ENCODE measurements at places on chromosomes 4 and X.

- DNase-seq = no peak
Measured at GRCh38 chrX:2423282-2423681, 77.5 kb downstream of the DHRSX start.

- no peak for DNase-seq
Measured at GRCh38 chrX:109848461-109849050, 115.5 kb upstream of the ACSL4 start.

GRCh38 chrX:34631479-34632220, 25.4 kb downstream of the TMEM47 start:
- DNase-seq = no peak

GRCh38 chrX:27251369-27251768, 211.8 kb downstream of the PPP4R3C start:
- DNase-seq = no peak

GRCh38 chr4:8175686-8176085, 17.1 kb upstream of the ABLIM2 start:
- DNase-seq = no peak

- no peak for DNase-seq
Measured at GRCh38 chrX:50952406-50952805, 41.9 kb downstream of the BMP15 start.

DNA sequence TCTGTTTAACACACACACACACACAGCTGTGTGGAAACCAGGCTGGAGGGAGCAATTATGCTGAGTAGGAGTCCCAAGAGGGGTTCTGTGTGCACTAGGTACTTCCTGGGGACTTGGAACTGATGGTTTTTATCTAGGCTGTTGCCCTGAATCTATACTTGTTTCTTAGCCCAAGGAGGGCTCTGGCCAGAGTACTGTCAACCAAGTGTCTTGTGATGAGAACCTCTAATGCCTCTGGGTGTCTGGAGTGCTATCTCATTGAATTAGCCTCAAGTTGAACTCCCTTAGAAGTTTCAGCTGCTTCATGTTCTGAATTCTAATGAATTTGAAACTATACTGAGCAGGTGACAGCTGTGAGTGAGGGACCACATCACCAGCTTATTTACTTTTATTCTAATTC, 16.6 kb downstream of the ARHGAP24 start:
- DNase-seq = no peak

DNA sequence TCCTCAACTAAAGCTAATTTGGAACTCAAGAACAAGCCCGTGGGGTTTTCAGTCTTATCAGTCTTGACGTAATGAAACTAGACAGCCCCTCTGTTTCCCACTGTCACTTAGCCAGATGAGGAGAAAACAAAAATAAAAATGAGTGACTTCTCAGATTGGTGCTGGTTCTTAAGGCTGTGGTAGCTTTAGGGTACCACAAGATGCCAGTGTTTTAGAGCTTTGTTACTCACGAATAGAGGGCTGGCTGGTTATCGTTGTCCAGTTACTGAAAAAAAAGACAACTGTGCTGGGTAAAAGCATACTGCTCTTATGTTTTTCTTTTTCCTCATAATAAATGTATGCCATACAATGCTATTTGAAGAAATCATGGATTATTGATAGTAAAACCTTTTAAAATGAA, 796.7 kb downstream of the RAPGEF2 start:
- DNase-seq = no peak

- no peak for DNase-seq
Measured at GRCh38 chrX:470686-471085, 84.0 kb upstream of the PPP2R3B start.

DNA sequence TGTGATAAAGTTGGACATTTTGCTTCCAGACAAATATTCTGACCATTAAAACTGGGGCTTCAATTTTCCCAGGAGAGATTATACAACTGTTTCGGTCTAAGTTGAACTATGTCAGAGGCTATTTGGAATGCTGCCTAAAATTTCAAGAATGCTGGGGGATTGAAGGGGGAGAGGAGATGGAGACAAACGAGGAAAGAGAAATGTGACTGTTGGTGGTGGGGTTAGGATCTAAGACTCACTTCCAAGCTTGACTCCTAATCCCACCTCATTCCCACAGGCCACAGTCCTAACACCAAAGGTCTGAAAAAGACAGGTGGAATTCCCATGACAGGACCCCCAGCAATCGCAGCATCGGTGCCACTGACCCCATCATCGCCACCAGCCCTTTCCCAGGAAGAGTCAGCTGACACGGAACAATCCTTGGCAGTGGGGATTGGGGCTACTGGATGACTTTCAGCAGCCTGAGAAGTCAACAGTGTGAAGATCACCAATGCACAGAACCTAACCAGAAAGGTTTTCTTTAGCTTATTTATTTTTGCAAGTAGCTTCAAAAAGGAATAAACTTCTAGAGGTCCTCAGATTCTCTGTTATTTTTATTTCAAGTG, 74.0 kb upstream of the PRSS48 start:
- no peak for DNase-seq

GRCh38 chr4:61445374-61446063, 245.4 kb downstream of the ADGRL3 start:
- no peak for DNase-seq

GRCh38 chr4:28436191-28437080, 1575.8 kb downstream of the STIM2 start:
- DNase-seq = no peak

GRCh38 chr4:1218634-1219565, 30.0 kb downstream of the CTBP1 start:
- DNase-seq = no peak

DNA sequence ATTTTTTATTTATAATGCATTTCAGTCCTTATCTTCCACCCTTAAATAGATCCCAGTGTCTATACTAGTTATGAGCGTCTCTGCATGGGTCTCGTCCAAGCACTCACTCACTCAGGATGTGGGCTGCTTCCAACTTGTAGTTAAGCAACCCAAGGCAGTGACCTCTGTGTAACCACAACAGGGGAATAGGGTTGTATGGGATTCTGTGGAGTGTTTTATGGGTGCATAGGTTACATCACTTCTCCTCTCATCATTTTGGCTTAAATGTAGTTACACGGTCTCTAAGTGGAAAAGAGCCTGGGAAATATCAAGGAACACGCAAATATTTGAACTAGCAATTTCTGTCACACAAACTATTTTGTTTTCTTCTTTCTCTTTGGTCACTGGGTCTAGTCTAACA, 931.0 kb downstream of the STIM2 start:
- DNase-seq = no peak

All from COLO829 (cell line).